ENCODE measurements at places on chromosomes 2 and 18.

DNA sequence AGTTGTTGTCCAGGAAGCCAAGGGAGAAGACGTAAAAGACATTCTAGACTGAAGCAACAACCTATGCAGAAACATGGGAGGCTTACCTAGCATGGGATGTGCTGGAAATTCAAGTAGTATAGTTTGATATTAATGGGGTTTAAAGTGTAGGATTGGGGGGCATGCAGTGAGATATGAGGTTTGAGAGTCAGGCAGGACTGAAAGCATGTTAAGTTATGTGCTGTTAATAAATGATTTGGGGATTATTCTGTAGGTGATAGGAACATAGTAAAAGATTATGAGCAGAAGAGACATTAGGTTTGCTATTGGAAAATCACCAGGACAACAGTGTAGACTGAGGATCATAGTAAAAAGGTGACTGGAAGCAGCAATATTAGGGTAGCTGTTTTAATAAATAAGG, 3.2 kb downstream of the EHBP1 start:
- DNase-seq = no peak

DNA sequence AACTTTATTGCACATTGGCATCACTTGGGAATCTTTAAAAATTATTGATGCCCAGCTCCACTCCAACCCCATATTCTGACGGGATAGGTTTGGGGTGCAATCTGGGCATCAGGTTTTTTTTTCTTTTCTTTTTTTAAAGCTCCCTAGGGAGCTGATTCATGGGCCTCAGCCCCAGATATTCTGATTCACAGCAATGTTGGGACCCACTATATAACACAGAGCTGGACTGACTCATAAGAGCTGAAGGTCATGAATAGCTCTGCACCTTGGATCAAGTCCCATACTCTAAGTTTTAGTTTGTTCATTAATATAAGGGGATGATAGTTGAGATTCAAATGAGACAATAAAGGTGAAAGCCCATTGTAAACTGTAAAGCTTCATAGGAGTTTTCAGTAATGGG, 191.1 kb upstream of the REV1 start:
- DNase-seq = no peak

- no peak for DNase-seq
These were observed 18.3 kb downstream of the ASXL3 start for GRCh38 chr18:33596178-33596854.

DNA sequence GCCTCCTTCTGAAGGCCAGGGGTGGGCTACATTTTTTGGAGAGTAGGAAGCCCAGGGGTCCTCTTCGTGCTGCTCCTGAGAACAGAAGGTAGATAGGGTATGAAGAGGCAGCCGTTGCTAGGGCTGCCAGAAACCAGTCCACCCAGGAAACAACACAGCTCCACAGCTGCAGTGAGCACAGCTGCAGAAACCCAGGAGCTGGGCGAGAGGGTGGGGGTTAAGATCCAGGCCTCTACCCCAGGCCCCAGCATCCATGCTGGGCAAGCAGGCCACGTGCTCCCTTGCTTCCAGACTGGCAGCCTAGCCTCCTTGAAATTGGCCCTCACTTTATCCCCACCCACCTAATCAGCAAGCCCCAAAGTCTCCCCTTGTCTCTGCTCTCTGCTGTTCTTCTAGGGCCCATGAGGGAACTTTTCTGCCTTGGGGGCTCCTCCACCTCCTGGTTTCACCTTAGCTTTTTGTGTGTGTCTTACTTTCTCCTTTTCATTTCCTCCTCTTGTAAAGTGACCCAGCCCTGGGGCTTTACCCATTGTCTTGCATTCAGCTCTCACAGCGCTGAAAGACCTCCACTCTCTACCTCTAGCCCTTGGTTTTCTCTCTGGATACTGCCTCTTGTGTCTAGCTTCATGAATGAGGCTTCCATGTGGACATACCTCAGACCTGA, 30.7 kb downstream of the STON1 start:
- no peak for DNase-seq

GRCh38 chr18:864872-865273, 39.8 kb upstream of the ADCYAP1 start:
- DNase-seq = peak; percentile 61

DNA sequence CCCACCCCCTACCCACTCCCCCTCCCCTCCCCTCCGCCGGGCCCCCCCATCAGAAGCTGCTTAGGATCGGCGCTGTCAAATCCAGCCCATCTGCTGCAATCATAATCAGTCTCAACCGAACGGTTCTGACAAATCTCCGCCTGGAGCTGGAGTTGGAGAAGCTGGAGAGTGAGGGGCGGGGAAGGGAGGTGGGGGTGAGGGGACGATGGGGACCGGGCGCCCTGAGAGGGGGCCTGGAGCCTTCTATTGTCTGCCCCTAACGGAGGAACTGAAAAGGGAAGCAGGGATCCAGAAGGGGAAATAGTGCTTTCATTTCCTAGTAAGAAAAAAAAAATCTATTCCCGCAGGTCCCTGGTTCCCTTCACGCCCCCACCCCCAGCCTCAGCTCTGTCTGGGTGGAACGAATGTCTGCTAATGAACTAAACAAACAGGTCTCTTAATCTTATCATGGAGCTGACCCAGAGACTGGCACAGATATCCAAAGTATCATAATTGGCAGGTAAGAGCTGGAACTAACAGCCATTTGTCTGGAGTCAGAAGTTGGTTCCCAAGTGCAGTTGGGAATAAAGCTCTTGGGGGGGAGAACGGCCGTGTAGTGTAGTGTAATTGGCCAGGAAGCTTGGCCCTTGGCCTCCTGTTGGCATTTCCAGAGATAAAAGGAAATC, 301.2 kb downstream of the NCKAP5 start:
- DNase-seq = no peak

- DNase-seq = no peak
These were observed 38.1 kb downstream of the TMEM37 start for GRCh38 chr2:119469661-119470297.

- DNase-seq = no peak
These were observed 91.7 kb upstream of the TFCP2L1 start for GRCh38 chr2:121376535-121377250.

- no peak for DNase-seq
These were observed 466.1 kb upstream of the LINC00305 start for GRCh38 chr18:64615021-64615420.

GRCh38 chr2:160138406-160138805, 61.7 kb downstream of the ITGB6 start:
- no peak for DNase-seq

- no peak for DNase-seq
These were observed 1.1 kb downstream of the DSC3 start for GRCh38 chr18:31041271-31042083.
